ENCODE measurements at places on chromosomes 3 and 15. TPM values are rescaled to one million over a fixed set of nuclear protein-coding genes. Genes with fewer than 3 reads are reported as not detected.

DNA sequence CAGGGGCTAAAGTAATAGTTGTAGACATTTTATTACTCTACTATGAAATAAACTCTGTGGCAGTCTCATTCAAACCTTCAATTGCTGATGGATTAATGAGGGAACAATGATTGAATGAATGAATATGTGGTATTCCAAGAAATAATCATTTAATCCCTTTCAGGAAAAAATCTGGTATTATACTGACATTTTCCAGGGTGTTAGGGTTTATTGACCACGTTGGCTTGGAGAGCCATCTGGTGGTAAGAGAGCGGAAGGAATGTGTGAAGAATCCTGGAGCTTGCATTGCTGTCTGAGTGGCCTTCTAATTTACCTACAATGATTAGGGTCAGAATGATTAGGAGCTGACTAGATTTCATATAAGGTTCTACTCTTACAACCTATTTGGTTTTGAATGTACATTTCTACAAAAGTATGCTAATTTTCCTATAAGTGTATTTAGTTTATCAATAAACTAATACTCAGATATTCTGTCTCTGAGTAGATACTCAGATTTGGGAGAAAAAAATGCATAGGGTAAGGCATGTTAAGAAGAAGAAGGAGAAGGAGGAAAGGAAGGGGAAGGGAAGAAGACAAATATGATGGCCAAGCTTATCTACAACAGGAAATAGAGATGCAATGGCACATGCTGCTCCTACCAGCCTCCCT lies 249.9 kb downstream of the ROBO1 start:
- no peaks in the 10 kb centered on the region for H3K36me3 ChIP-seq
- no peak overlapping the region for H3K27ac ChIP-seq
- H3K4me3 ChIP-seq: no peak overlapping the region
- H3K4me1 ChIP-seq: peaks cover 1% of the 10 kb centered on the region
- H3K27me3 ChIP-seq: no peaks in the 10 kb centered on the region
- no peak for DNase-seq

- H3K27me3 ChIP-seq: peaks cover 34% of the 10 kb centered on the region
- H3K36me3 ChIP-seq: no peaks in the 10 kb centered on the region
- DNase-seq: no peak
Measured at GRCh38 chr15:91116113-91117067, 16.3 kb downstream of the SV2B start.

GRCh38 chr15:59298854-59299250 lies 73.8 kb downstream of the MYO1E start:
- DNase-seq: no peak
- H3K27me3 ChIP-seq: peaks cover 4% of the 10 kb centered on the region
- no peak overlapping the region for H3K4me3 ChIP-seq
- peaks cover 46% of the 10 kb centered on the region for H3K4me1 ChIP-seq

DNA sequence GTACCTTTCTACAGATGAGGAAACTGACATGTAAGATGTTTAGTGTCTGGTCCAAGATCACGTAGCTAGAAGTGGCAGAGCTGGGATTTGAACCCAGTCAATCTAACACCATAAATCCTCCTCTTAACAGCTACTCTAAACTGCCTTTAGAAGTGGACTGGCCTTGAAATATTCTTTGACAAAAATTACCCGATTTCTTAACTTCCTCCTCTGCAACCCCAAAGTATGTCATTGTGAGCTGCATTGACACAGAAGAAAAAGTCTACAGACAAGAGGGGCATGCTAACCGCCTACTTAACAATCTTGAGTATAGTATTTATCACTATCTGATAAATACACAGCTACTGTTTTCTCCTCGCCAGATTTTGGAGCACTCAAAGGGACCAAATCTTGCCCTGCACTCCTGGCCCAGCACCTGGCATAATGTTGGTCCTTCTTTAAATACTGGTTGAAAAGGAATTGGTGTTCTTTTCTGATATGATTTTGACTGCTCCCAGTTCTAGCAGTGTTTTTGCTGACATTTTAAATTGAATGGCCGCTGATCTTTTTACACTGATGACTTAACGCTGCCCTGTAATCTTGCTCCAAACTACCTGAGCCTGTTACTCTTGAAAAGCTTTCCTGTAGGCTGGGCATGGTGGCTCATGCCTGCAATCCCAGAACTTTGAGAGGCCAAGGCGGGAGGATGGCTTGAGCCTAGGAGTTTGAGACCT lies 36.9 kb downstream of the ITPR1 start:
- H3K27ac ChIP-seq: no peak overlapping the region
- H3K36me3 ChIP-seq: peaks cover 7% of the 10 kb centered on the region

DNA sequence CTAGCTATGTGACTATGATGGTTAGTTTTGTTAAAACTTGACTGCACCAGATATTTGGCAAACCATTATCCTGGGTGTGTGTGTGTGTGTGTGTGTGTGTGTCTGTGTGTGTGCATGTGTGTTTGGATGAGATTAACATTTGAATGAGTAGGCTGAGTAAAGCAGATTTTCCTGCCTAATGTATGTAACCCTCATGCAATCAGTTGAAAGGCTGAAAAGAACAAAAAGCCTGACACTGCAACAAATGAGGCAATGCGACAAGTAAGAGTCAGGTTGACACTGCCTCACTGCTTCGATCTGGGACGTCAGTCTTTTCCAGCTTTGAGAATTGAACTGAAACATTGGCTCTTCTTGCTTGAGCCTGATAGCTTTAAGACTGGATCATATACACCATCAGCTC lies 643.0 kb downstream of the NAALADL2 start:
- no peak for DNase-seq
- no peaks in the 10 kb centered on the region for H3K27me3 ChIP-seq
- H3K36me3 ChIP-seq: no peaks in the 10 kb centered on the region
- no peak overlapping the region for H3K4me3 ChIP-seq
- no peaks in the 10 kb centered on the region for H3K4me1 ChIP-seq

DNA sequence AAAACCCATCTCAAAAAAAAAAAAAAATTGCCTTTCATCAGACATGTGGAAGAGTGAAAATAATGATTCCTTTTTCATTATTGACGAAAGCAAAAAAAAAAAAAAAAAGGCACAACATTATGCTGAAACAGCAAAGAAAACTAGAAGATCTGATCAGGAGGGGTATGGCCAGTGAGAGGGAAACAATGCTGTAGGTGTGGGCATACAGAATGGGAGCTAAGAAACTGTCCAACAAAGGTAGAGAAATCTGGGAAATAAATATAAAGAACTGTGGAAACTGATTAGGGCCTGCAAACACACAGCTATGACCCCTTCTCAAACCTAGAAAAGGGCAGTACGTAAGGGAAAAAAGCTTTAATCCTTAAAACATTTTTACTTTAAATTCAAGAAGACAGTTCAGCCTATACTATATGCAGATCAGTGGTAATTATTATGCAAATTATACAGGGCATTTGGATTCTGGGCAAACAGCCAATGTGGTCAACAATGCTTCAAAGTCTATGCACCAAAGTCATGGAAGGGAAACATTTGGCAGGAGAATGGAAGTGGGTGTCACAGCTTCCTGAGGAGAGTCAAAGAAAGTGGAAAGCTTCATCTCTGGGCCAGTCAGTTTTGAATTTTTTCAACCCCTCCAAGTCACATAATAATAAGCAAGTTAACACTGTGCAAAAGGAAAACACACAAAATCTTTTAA lies 68.3 kb upstream of the SLC12A8 start:
- H3K27ac ChIP-seq: no peak overlapping the region
- DNase-seq: no peak
- H3K36me3 ChIP-seq: peaks cover 45% of the 10 kb centered on the region
- H3K4me1 ChIP-seq: peaks cover 5% of the 10 kb centered on the region
- no peaks in the 10 kb centered on the region for H3K27me3 ChIP-seq

- DNase-seq: no peak
- H3K27ac ChIP-seq: no peak overlapping the region
- H3K4me1 ChIP-seq: peaks cover 8% of the 10 kb centered on the region
- no peaks in the 10 kb centered on the region for H3K36me3 ChIP-seq
- no peak overlapping the region for H3K4me3 ChIP-seq
Measured at GRCh38 chr15:31148297-31149087, 47.0 kb upstream of the TRPM1 start.

Gene CCDC54
- total RNA-seq: not detected

GRCh38 chr3:64548200-64548889 lies 139.5 kb downstream of the ADAMTS9 start:
- no peaks in the 10 kb centered on the region for H3K36me3 ChIP-seq
- H3K4me1 ChIP-seq: no peaks in the 10 kb centered on the region
- no peak overlapping the region for H3K27ac ChIP-seq
- DNase-seq: no peak
- no peaks in the 10 kb centered on the region for H3K27me3 ChIP-seq

Gene TSC22D2
- 15.8 TPM for total RNA-seq

- no peak overlapping the region for H3K27ac ChIP-seq
- H3K4me3 ChIP-seq: no peak overlapping the region
- H3K4me1 ChIP-seq: peaks cover 10% of the 10 kb centered on the region
- H3K27me3 ChIP-seq: peaks cover 26% of the 10 kb centered on the region
Measured at GRCh38 chr15:68553994-68554720, 24.6 kb upstream of the CORO2B start.

- no peak overlapping the region for H3K27ac ChIP-seq
- DNase-seq: no peak
- no peaks in the 10 kb centered on the region for H3K27me3 ChIP-seq
- H3K36me3 ChIP-seq: no peaks in the 10 kb centered on the region
- no peaks in the 10 kb centered on the region for H3K4me1 ChIP-seq
Measured at GRCh38 chr3:2823031-2823430, 287.1 kb downstream of the IL5RA start.

- H3K4me1 ChIP-seq: peaks cover 34% of the 10 kb centered on the region
- no peak for DNase-seq
- no peak overlapping the region for H3K4me3 ChIP-seq
- H3K27me3 ChIP-seq: no peaks in the 10 kb centered on the region
Measured at GRCh38 chr15:99717161-99718009, 15.9 kb downstream of the LYSMD4 start.

- H3K4me1 ChIP-seq: peaks cover 24% of the 10 kb centered on the region
- H3K27ac ChIP-seq: peak overlapping the region; percentile 50
- no peaks in the 10 kb centered on the region for H3K27me3 ChIP-seq
- no peak for DNase-seq
- H3K36me3 ChIP-seq: peaks cover 31% of the 10 kb centered on the region
Measured at GRCh38 chr3:171225165-171225564, 198.6 kb upstream of the SLC2A2 start.

Gene DOCK3
- total RNA-seq: 3.3 TPM

DNA sequence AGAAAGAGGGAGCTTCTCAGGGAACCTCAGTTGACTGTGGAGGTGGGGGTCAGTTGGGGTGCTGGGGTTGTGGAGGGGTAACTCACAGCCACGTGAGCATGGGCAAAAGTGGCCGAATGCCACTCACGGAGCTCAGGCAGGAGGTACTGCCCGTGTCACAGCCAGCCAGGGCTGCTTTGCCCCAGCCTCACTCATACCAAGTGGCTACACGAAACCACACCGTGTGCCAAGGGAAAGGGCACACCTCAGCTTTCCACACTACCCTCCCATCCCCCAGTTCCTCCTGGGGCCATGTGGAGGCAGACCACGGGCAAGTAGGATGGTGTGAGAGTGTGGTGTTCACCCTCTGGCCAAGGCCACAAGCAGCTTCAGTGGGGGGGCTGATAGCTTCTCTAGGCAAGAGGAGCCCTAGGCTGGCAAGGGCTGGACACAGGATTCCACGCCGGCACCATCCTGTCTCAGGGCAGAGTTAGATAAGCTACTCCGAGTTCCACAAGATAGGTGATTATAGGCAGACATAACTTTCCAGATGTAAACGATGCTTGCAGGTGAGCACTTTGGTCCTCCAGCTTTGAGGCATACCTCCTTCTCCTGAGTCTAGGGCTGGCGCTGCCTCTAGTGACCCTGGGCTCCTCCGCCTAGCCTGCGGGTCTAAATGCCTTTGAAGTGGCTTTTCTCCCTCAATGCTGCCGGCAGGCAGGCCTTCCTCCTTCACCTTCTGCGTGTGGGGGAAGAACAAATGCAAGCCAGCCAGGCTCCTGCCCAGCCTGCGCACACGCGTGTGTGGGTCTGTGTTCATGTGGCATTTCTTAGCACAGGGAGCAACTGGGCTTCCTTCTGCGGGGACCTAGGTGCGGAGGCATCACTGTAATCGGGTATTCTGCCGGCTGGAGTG lies 25.0 kb downstream of the RGMA start:
- no peak for DNase-seq
- H3K27ac ChIP-seq: no peak overlapping the region
- peaks cover 17% of the 10 kb centered on the region for H3K27me3 ChIP-seq
- no peaks in the 10 kb centered on the region for H3K36me3 ChIP-seq

- H3K27me3 ChIP-seq: no peaks in the 10 kb centered on the region
- no peaks in the 10 kb centered on the region for H3K4me1 ChIP-seq
- H3K4me3 ChIP-seq: no peak overlapping the region
Measured at GRCh38 chr3:96491023-96491422, 323.4 kb upstream of the EPHA6 start.

Gene NR2E3
- not detected for total RNA-seq

Gene AP3B2
- total RNA-seq: not detected

- no peak for DNase-seq
- H3K27ac ChIP-seq: peak overlapping the region; percentile 67
- H3K4me3 ChIP-seq: peak overlapping the region; percentile 59
- peaks cover 4% of the 10 kb centered on the region for H3K4me1 ChIP-seq
- peaks cover under 1% of the 10 kb centered on the region for H3K27me3 ChIP-seq
Measured at GRCh38 chr15:87570206-87570605, 686.3 kb downstream of the NTRK3 start.

Gene GASK1A
- not detected for total RNA-seq

DNA sequence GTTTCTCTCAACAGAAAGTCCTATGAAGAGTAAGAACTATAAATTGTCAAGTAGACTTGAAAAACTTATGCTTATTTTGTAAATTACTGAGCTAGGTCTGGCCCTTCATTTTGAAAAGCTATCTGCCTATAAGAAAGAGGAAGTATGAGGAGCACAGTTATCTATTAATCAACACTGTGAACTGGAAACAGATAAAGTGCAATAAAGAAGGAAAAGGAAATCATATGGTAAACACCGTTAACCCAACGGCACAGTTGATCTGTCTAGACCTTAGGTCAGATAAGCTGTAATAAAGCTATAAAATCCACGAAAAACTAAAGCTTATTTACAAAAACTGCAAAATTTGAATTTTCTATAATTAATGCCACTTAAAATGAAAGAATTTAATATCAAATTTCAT lies 242.5 kb downstream of the ZBTB20 start:
- DNase-seq: no peak
- H3K4me1 ChIP-seq: peaks cover 8% of the 10 kb centered on the region
- peaks cover 4% of the 10 kb centered on the region for H3K36me3 ChIP-seq

Gene FILIP1L
- total RNA-seq: 2.4 TPM

GRCh38 chr3:176352716-176353334 lies 844.5 kb downstream of the TBL1XR1 start:
- H3K27me3 ChIP-seq: no peaks in the 10 kb centered on the region
- H3K27ac ChIP-seq: no peak overlapping the region
- no peak overlapping the region for H3K4me3 ChIP-seq
- no peaks in the 10 kb centered on the region for H3K4me1 ChIP-seq
- DNase-seq: no peak
- no peaks in the 10 kb centered on the region for H3K36me3 ChIP-seq

- H3K36me3 ChIP-seq: no peaks in the 10 kb centered on the region
- H3K27ac ChIP-seq: no peak overlapping the region
- no peak overlapping the region for H3K4me3 ChIP-seq
- no peak for DNase-seq
- no peaks in the 10 kb centered on the region for H3K4me1 ChIP-seq
Measured at GRCh38 chr3:151501923-151502632, 41.2 kb upstream of the IGSF10 start.

All from activated naive CD8-positive, alpha-beta T cell treated with anti-CD3 and anti-CD28 coated beads, Interleukin-2, amount 10 ng/mL, durations not matched to agents 7 days and 5 days (primary cell).